Hematopoietic multipotent progenitor cell treated with erythropoietin and hydrocortisone succinate and interleukin-3 and kit ligand, for 6 days (in vitro differentiated cells): ENCODE measurements at places on chromosomes 4 and X.

DNA sequence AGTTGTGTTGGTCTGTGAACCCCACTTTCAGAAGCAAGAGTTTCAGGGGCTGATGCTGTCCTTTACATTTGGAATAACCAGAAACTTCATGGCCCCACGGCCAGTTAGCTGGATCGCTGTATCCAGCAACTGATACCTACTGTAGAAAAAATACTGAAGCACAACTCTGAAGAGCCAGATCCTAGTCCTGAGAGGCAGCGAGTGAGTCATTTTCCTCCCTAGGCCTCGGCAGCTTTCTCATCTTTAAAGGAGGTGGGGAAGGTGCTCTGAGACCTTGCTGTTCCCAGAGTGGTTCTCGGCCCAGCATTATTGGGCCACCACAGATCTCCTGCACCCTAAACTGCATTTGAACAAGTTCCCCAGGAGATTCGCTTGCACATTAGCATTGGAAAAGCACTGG is 63.2 kb downstream of the NHS start:
- no peak for DNase-seq

GRCh38 chr4:153616006-153616555 is 68.0 kb upstream of the TLR2 start:
- DNase-seq: no peak

DNA sequence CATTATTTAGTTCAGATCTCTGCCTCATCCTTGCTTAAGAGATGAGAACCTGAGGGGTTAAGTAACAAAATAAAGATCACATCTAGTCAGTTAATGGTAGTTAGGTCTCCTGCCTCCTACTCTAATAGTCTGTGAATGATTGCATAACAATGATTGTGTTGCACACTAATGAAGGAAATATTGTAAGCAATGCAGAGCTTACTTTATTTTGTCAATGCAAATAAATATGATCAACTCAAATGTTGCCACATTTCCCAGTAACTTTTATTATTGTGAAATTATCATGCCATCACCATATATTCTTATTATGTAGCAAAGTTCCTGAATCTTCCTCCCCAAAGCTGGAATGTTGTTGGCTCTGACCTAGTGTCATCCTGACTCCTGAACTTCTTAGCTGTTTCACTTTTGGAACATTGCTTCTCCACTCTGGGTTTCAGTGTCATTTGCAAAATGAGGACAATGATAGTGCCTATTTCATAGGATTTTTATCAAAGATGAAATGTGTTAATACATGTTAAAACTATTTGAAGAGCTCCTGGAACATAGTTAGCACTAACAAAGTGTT is 17.0 kb upstream of the GABRA4 start:
- DNase-seq: no peak

DNA sequence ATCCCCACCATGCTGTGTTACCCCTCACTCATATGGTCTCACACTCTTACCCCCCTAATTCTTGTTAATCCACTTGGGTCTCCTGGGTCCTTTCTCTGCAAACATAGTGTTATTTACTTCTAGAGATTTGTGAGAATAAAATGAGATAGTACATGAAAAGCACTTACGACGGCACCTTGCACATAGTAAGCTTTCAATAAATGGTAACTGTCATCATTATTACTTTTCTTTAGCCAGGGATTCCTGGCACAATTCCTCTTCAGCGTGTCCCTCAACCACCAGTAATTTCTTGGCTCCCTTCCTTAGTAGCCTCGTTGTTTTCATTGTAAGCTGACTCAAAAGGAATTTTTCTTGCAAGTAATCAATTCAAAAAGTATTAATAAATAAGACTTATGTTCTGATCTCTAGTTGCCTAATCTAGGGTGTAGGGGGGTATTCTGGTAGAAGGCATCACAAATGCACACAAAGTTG is 30.1 kb upstream of the RBMX start:
- DNase-seq: no peak

DNA sequence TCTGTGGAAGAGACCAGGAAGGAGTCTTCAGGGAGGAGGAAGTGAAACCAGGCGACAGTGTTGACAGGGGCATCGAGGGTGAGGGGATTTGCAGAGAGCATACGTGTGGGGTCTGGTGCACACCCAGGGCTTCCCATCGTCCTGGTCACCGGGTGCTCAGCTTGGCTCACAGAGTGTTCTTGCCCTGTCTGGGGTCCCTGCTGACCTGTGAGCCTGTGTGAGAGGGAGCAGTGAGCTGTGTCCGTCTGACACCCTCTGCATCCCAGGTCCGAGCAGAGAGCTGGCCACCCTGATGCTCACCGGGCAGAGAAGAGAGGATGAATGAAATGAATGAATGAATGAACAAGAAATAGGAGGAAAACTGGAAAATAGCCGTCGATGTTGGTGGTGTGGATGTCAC is 46.5 kb downstream of the CPZ start:
- DNase-seq: no peak

DNA sequence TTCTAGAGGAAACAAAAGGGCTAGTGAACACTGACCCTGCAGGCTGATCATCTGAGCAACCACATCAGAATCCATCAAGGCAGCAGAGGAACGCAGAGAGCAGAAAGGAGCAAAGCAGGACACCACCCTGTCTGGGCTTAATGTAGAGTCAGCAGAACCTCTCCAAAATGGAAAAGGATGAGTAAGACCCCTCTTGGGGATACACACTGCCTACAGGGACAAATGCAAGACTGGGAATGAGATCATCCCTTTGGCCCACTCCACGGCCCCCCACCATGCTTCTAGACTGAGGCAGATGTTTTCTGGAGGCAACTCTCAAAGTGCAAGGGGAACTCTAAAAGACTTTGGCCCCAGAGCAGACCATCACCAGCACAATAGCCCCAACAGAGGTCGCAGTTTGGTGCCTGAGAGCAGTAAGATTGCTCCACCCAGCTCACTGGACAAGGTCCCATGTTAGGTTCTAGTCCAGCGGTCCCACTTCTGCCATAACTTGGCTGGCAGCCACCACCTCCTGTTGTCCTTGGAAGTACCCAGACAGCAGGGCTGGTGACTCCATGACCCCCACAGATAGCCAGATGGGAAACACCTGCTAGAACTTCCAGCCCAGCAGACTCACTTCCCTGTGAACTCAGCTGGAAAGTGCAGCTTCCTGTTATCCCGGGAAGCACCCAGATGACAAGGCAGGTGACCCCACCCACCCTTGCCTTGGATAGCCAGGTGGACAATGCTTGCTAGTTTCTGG is 372.7 kb downstream of the INPP4B start:
- no peak for DNase-seq

GRCh38 chrX:17922303-17922702 is 61.2 kb upstream of the RAI2 start:
- peak; percentile 21 for DNase-seq

- no peak for DNase-seq
Observed at GRCh38 chr4:120683897-120684540, 238.5 kb downstream of the PRDM5 start.

DNA sequence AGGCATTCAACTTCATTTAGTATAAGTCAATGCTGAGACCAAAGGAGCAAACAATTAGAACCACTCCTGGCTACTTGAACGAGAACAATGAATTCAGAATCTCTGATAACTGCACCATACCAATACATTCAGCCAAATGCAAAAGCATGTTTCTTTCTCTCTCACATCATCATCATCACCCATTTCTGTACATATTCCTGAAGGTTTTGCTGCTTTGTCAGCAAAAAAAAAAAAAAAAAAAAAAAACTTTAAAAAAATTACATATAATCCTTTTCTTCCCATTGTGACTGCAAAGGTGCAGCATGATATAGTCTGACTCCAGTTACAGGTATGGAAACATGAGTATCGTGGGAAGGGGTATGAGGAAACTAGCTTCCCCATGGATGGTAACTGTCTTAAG is 35.6 kb downstream of the FBXW7 start:
- DNase-seq: no peak

GRCh38 chrX:18377796-18378195 is 23.3 kb upstream of the SCML2 start:
- peak; percentile 71 for DNase-seq

- no peak for DNase-seq
Observed at GRCh38 chr4:140298001-140298400, 75.4 kb upstream of the SCOC start.
